ENCODE measurements at places on chromosomes 13 and 19.

- peak; percentile 82 for DNase-seq
Measured at GRCh38 chr19:4870025-4870700, 2.7 kb upstream of the PLIN3 start.

GRCh38 chr13:36973621-36974295, 25.4 kb downstream of the ALG5 start:
- no peak for DNase-seq

GRCh38 chr13:40664350-40665125, 1.9 kb downstream of the FOXO1 start:
- DNase-seq, result no peak

DNA sequence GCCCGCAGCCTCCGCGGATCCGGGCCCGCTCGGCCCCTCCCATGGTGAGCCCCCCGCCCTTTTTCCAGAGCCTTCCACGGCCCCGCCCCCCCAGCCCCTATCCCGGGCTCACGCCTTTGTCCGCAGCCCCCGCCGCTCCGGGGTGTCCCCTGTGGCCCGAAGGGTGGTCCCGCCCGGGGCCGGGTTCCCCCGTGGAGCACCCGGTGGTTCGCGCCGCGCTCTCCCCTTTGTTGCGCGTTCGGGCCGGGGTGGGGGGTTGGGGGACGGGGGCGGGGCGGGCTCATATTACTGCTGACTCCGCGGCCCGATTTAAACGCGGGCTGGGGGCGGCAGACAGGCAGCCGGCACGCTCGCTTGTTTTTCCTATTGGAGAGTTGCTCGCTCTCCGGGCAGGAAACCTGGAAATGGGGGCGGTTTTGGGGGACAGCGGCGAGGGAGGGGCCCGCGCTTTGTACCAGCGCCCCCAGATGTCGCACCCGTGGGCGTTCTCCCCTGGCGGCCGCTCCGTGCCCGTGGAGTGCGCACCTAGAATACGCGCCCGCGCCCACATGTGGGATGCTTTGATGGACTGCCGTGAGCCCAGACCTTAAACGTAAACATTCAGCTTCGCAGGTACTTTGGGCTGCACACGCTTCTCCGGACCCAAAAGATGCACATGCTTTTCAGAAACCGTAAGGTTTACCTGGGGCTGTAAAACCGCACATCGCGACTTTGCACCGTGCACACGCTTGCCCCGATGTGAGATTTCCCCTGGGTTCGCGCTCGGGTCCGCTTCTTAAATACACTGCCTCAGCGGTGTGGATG, 699 bp downstream of the PTOV1 start:
- DNase-seq, result no peak

- DNase-seq, result no peak
Measured at GRCh38 chr13:33639626-33640080, 178.3 kb upstream of the RFC3 start.

DNA sequence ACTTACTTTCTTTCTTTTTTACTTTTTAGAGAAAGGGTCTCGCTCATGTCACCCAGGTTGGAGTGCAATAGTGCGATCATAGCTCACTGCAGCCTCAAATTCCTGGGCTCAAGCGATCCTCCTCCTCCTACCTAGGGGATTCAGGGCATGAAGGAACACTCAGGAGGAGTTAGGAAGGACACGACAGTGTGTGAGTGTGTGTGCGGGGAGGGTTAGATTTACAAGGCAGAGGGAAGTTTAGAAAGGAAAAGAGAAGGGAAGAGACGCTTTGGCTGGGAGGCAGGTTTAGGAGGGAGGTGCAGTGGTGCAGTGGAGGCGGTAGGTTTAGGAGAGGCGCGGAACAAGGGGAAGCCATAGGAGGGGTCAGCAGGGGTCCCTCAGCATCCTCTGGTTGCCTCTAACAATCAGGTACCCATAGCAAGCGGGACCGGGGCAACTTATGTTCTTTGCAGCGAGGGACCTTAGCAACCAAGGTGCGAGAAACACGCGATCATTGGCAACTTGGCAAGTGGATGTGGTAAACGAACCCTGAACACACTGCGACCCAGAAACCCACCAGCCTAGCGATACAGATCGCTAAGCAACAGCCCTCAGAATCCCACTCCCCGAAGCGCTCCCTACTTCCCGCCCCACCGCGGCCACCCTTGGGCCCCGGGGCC, 501 bp downstream of the SIRT2 start:
- no peak for DNase-seq

DNA sequence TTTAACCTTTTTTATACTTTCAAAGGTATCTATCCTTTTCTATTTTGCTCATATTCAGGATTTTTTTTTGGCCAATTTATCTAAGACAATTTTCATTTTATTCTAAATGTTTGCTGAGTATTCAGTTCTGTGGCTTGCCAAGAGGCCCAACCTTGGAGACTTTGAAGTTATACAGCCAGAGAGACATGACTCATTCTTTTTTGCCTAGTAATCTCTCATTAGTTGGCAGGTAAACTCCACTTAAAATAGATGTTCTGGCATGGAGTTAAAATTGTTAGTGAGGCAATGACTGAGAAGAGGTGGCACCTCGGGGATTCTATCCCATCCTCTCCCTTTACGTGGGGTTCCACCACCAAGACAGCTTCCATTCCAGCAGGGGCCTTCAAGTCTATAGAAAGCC, 213.8 kb downstream of the KCTD12 start:
- DNase-seq, result no peak

- no peak for DNase-seq
Measured at GRCh38 chr13:27918041-27918917, 1.5 kb upstream of the PDX1 start.

- DNase-seq, result peak; percentile 71
Measured at GRCh38 chr19:19865750-19866610, at the start of gene ZNF253. ZNF253 (plus strand) TSS chr19:19865882; CDS start chr19:19865997, 115 bp downstream.

DNA sequence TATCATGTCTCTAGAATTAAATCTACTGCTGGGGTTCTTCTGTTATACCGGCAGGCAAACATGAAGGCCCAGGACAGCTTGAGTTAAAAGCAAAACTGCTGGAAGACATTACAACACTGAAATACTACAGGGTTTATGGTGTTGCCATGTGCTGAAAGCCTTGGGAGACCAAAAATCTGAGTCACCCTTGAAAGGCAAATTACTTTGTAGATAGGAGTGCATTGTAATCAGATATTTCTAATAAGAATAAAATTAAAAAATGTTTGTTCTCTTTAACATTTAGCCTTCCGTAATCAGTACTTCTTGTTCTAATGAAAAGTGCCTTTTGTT, 181.3 kb downstream of the PCDH9 start:
- DNase-seq, result no peak

- no peak for DNase-seq
Measured at GRCh38 chr13:109707742-109708617, 78.4 kb downstream of the IRS2 start.

DNA sequence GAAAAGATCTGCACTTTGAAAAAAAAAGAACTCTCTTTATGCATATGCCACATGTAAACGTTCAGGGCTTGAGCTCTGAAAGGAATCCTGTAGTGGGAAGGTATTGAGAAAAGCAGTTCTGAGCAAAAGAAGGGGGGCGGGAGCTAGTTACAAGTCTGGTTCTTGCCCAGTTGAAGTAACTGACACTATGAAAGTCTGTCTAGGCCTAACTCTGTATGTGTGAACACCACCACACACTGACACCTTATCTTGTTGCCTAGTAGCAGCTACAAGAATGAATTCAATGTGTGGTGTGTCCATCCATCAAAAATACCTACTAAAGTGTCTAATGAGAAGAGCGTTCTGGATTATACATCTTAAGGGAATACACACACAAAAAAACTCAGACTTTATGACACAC, 820.6 kb downstream of the DIAPH3 start:
- DNase-seq, result no peak

GRCh38 chr19:47447470-47448359, 24.0 kb downstream of the SLC8A2 start:
- DNase-seq, result no peak

DNA sequence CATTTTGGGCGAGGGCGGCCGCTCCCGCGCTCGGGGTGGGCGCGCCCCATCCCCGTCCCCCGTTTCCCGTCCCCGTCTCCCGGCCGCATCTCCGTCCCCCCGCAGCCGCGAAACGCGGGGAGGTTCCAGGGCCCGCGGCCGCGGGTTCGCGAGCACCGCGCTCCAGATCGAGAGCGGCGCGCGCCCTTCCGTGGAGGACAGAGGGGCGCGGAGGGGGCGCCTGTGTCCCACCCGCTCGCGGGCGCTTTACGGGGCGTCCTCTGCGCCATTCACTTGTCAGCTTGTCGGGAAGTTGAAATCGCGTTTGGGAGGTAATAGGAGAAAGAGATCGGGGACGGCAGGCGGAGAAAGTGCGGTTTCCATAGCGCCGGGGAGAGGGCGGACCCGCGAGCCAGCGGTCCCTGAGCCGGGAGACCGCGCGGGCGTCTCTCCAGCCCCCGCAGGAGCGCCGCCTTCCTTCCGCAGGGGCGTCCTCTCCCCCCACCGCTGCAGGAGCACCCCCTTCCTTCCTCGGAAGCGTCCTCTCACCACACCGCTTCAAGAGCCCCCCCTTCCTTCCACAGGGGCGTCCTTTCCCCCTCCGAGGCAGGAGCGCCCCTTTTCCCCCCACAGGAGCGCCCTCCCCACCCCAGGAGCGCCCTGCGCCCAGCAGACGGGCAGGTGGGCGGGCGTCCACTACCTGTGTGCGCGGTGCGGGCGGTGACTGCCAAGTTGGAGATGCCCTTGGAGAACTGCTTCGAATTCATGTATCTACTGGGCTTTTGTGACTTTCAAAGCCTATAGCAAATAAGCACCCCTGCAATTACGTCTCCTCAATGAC, 962 bp upstream of the IRS2 start:
- no peak for DNase-seq

DNA sequence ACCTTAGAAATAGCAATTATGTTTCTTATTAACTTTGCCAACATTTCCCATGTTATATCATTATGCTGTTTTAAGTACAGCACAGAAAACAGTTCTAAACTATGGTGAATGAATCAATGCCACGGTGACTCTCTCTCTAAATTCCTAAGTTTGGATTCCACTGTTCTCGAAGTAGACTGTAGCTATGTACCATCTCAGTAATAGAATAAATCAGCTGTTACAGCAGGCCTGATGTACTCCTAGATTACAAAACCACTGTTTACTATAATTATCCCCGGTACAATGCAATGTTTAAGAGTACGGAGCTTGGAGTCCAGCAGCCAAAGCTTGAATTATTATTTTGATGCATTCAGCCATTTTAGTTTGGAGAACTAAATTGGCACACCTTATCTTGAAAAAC, 476.3 kb upstream of the SLITRK1 start:
- DNase-seq, result no peak

DNA sequence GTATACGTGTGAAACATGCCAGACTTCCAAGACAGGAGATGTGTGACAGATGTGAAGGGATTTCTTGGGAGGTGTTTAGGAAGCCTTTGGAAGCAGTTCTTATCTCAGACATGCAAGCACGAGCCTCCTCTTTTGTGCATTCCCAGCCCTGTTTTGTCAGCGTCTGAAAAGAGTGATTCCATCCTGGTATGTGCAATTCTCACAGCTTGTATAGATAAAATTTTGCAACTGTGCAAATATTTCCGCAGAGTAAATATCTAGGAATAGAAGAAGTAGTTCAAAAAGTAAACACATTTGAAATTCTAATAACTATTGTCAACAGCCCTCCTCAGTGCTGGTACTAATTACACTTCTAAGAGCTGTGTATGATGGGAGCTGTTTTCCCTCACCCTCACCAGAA, 72.3 kb upstream of the C1QTNF9B start:
- no peak for DNase-seq

DNA sequence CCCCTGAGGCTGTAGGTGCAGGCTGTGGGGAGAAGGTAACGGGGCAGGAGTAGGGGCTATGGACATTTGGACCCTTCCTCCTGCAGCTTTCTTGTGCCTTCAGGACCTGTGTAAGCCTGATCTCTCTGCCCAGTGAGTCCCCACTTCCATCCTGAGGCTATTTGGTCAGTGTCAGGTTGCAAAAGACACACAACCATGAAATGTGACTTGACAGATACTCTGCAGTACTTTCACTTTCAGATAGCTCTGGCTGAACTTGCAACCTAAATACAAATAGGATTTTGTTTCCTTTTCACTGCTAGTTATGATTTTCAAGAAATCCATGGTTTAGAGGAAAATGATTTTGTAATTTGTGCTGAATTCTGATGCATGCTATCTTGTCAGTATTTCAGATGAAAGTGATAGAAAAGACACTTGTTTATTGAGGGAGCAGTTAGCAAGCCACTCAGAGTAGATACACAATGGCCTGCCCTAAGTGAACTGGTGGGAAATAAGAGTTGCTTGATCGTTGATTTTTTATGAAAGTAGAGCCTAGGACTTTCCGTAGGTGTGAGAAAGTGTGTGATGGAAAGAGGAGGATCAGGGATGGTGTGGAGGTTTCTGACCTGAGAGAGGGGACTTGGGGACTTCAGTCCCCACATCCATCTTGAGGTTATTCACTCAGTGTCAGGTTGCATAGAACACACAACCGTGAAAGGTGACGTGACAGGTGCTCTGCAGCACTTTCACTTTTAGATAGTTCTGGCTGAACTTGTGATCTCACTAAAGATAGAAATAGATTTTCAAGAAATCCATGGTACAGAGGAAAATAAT, 18.1 kb upstream of the EID2 start:
- DNase-seq, result no peak

DNA sequence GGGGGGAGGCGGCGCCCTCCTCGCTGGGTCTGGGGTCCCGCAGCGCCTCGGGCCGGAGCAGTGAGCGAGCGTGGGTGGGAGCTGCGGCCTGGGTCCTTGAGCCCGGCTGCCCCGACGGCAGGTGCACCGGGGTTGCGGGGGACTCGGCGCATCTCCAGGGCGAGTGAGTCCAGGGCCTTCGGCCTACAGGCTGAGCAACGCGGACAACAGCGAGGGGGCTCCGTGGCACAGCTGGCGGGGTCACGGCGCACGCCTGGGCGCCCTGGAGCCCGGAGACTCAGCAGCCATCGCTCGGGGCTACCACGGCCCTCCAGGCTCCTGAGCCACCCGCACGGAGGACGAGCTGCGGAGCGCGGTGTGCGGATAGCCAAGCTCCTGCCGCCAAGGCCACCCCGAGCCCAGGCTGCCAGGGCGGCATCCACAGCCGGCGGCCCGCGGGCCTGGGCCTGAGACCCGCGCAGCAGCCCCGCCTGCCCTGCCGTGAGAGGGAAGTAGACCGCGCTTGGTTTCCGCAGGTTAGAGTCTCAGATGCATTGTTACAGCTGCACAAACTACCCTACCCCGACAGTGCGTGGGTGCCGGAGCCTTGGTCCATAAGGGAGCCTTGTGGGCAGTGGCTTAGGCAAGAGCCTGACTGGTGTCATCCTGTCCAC, 253.9 kb upstream of the SGCG start:
- no peak for DNase-seq

GRCh38 chr13:96020931-96021330, 32.3 kb downstream of the UGGT2 start:
- no peak for DNase-seq

All from GM04503 (cell line).